Stimulated activated CD8-positive, alpha-beta memory T cell treated with anti-CD3 and anti-CD28 coated beads, Interleukin-4, amount 100 ng/mL, for 4 hours (primary cell): ENCODE measurements at places on chromosomes 12 and 14.

- no peak for DNase-seq
Measured at GRCh38 chr12:110778833-110779577, 36.3 kb upstream of the PPP1CC start.

GRCh38 chr12:51971679-51972421 is 20.4 kb downstream of the ACVR1B start:
- DNase-seq: no peak

DNA sequence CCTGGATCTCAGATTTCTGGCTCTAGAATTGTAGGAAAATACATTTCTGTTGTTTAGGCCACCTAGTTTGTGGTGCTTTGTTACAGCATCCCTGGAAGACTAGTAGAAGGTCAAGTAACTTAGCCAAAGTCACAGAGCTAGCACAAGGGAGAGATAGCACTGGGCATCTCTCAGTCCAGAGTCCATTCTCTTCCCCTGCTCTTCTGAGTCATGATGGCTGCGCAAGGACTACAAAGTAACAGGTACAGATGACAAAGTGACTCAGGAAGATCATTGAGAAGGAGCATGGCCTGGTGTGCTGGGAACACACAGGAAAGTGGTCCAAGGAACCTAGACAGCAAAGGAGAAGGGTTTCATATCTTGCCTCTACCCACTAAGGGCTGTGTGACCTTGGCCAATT is 19.3 kb downstream of the SLC17A8 start:
- DNase-seq: no peak

GRCh38 chr12:11482955-11483354 is 87.6 kb upstream of the PRB2 start:
- DNase-seq: no peak

DNA sequence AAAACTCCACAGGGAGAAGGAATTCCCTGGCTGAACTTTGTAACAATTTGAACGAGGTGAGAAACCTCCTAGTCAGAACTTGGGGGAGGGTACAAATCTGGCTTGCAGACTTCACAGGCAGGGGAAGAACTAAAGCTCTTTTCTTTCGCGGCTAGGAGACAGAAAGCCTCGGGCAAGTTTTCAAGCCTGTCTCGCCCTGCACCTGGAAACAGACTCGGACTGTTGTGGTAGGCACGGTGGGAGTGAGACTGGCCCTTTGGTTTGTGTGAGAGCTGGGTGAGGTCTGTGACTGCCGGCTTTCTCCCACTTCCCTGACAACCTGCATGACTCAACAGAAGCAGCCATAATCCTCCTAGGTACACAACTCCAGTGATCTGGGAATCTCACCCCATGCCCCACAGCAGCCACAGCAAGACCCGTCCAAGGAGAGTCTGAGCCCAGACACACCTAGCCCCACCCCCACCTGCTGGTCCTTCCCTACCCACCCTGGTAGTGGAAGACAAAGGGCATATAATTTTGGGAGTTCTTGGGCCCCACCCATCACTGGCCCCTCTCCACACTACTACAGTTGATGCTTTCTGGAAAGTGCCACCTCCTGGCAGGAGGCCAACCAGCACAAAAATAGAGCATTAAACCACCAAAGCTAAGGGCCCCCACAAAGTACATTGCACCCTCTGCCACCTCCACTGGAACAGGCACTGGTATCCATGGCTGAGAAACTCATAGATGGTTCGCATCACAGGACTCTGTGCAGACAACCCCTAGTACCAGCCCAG is 102.7 kb upstream of the ST8SIA1 start:
- no peak for DNase-seq

DNA sequence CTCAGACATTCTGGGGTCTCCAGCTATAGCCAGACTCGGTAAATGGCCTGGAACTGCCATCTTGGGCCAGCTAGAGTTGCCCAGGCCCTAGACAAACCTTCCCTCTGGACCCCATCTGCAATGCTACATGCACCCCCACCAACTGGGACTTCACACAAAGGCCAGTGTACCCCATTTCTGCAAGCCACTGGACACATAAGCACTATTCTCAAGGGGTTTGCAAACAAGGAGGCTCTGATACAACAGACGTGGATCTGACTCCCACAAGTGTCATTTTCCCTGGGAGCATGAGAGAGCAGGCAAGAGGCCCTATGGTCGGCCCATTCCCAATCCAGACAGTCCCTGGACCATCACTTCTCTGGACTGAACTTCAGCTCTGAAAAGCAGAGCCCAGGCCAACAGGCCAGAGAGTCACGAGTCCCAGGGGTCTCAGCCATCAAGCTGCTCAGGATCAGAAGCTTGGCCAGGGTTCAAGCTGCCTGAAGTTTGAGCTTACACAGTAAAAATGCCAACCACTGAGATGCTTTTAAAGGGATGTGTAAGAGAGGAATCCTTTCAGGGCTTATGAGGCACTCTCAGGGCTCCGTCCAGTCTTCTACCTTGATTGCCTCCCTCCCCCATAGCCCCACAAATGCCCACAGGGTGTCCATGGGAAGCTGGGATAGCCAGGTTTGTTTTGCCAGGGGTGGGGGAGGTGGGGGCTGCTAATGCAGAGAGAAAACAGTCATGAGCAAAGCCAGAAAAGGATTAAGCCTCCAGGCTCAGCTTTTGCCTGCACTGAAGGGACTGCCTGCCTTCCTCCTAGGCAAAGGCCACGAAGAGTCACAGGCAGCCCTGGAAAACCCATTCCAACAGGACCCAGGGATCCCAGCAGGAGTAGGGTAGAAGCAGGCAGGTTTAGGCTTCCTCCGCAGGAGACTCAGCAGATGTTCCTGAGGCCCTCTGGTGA is 31.7 kb upstream of the PNMA1 start:
- no peak for DNase-seq

DNA sequence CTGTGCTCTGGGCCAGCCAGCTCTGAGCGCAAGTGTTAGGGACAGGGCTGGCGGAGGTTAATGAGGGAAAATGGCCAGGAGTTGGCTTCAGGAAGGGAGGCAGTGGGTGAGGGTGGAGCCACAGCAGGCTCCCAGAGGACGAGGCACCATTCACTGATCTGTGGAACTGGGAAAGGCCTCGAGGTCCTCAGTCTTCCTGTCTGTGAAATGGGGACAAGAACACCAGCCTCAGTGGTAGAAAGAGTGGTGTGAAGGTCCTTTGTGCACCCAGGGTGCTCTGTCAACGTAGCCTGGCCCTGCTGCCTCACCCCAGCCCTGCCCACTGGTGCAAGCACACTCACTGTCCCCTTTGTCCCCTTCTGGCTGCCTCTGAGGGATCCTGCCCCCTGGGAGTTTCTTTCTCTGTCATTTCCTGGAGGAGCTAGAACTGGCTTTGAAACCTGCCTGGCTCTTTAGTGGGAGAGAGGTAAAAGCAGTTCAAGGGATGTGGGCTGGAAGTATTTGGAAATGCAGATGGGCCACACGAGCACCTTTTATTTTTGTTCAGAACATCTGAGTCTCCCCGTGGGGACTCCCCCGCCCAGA is 25.0 kb downstream of the SYNDIG1L start:
- DNase-seq: no peak

GRCh38 chr14:91078095-91078737 is 17.8 kb upstream of the RPS6KA5 start:
- DNase-seq: no peak

DNA sequence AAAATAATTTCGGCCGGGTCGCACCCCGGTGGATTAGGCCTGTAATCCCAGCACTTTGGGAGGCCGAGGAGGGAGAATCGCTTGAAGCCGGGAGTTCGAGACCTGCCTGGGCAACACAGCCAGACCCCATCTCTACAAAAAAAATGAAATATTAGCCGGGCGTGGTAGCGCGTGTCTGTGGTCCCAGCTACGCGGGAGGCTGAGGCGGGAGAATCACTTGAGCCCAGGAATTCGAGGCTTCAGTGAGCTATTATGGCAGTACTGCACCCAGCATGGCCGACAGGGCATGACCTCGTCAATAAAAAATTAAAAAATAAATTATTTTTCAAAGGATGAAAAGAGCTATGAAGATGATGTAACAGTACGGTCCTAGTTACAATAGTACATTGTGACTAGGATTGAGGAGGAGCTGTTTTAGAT is 523 bp downstream of the GTF2H3 start:
- no peak for DNase-seq

GRCh38 chr14:101475456-101476257 is 85.6 kb upstream of the DIO3 start:
- DNase-seq: no peak

GRCh38 chr12:132152411-132152821 is 8.2 kb downstream of the NOC4L start:
- DNase-seq: no peak

DNA sequence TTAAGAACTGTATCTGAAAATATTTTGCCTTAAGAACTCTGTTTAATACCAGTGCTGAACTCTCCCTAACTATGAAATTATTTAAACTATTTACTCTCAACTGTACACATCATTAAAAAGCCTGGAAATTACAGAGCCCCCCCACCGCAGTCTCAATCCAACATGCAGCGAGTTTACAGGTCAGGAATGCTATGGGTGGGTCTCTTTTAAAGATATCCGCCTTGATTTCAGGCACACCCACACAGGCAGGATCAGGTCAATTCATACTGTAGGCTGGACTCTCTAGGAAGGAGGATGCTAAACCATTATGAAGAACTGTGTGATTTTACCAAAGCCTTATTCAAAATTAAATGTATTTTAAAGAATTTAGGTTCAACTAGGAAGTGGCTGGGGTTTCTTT is 16.5 kb downstream of the SPTLC2 start:
- DNase-seq: no peak

DNA sequence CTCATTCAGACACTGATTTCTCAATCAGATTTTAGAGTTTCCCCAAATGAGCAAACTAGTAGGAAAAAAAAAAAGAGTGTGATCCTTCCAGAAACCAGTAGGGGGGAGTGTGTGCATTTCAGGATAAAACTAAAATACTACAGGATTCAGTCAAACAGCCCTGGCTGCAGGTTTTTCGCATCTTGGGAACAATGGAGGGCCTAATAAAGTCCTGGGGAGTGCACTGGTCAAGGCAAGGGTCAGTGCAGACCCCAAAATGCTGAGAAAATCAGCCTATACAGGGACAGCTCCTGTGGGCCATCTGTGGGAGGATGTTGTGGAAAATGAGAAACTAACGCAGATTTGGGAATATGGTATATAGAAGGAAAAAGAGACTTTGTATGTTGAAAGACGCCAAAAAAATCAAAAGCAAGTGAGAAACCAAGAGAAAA is 22.2 kb upstream of the ABCD4 start:
- DNase-seq: no peak

GRCh38 chr12:2411616-2412304 is 359.0 kb downstream of the CACNA1C start:
- no peak for DNase-seq

DNA sequence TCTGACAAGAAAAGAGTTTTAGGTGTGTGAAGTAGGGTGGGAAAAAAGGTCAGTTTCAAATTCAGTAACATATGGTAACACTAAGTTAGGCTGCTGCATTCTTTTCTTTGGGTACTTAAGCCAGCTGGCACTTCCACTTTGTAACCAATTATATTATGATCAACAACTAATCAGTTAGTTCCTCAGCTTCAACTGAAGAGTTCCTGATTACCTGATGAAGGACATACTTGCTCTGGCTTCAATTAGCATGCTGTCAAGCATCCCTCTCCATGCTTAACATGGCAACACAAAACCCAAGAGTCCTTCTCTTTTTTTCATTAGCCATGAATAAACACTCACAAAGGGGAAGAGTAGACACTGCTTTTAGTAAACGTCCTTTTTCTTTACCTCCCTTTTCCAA is 6.8 kb upstream of the KANSL2 start:
- no peak for DNase-seq
